ENCODE measurements at places on chromosomes 16 and 17.

DNA sequence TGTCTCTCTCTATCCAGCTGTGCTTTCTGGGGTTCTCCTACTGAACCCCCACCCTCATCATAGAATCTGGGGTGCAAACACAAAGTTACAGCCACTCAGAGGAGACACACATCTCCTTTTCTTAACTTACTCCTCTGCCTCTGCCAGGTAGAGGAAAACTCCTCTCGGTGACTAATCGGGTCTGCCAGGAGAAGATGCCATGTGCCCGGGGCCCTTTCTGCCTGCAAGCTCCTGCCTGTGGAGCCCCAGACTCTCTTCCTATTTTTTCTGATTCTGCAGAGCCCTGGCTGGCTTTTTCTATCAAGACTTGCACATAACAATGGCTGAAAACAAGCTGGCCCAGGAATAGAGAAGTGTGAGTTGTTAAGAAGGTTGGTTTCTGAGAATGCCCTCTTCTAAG lies 10.4 kb downstream of the SLC6A4 start:
- no peak for DNase-seq

DNA sequence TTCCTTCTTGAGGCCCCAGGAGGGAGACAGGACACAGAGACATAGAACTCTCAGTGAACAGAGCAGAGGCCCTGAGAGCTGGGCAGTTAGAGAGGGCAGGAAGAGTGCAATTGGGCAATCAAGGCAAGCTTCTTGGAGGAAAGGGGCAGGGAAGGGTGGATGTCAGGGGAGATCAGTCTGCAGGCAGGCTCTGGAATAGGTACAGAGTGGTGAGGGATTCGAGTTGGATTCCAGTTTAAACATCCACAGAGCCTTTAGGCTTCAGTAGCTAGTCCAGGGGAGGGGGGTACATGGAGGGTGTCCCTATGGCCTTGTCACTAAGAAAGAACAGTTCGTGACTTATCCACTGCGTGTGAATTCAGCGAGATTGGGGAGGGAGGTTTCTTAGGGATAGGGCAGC lies 2.0 kb downstream of the PYY start:
- DNase-seq = no peak

- DNase-seq = no peak
These were observed 5.8 kb downstream of the PRSS8 start for GRCh38 chr16:31129568-31130335.

DNA sequence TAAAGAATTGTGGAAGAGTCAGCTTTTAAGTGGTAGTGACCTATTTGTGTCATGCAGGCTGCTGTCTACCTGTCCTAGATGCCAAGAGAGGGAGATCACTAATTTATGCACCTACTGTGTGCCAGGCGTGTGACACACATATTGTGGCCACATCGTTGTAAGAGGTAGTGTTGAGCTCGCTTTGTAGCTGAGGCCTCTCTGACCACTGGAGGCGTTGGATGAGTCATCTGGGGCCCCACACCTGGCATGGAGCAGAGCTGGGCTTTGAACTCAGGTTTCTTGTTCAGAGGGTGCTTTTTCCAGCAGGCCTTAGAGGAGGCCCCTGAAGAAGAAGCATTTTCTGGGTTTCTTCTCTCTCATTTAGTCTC lies 52.3 kb upstream of the LGALS9 start:
- no peak for DNase-seq

DNA sequence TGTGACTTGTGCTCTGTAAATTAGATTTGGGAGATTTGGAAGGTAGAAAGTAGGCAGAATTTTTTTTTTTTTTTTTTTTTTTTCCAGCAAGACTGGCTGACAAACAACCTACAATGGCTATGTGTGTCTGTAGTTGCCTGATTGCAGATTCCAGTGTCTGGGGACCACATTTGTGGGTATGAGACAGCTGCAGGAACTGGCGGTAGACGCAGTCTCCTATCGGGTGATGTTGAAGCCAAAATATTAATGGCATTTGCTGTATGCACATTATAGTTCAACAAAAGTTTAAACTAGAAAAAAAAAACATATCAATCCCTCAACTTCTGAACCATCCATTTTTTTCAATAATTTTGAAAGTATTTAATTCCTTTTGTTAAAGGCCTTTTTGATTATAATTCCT lies 665.2 kb downstream of the TOX3 start:
- no peak for DNase-seq

DNA sequence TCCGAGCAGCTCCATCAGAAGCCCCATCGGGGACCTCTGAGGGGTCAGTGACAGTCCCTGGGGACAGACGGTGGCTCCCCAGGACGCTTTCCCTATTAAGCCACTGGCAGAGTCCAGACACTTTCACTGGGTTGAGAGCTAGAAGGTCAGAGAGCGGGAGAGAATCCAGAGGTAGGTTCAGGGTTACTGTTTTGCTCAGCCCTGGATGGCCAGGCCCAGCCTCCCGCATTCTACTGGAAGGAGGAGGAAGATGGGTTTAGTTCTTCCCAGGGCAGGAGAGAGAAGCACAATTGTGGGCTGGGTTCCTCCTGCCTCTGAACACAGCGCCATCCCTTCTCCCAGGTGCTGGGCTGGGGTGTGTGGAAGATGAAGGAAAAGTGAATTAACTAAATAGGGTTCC lies 452.8 kb downstream of the SLC39A11 start:
- DNase-seq = no peak

DNA sequence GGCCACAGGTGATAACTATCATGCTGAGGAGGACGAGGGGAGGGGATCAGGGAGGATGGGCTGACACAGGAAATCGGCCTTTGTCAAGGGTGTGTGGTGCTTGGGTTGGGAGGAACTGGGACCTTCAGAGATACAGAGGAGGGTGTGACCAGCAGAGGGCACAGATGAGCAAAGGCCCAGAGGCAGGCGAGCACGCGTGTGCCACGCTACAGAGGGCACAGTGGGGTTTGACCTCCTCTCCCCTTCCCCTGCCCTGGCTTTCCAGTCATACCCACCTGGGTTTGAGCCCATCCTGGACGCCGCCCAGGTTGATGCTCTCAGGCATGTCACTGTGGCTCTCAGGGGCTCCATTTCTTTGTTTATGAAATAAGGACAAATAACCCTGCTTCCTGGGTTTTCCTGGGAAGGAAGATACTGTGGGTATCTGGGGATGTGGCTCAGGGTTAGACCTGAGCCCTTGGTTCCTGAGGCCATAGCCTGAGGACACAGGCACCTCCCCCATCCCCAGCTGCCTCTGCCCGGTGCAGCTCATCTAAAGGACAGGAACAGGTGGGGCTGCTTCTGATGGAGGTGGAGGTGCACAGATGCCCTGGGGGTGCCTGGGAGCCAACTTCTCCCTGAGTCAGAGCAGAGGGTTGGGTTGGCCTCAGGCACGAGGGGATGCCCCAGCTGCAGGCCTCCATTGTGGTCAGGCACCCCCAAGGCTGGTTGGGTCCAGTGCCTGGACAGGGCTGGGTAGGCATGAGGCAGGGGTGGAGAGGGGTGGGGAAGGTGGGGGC lies 51.8 kb downstream of the BEAN1 start:
- DNase-seq = peak; percentile 87

GRCh38 chr16:21600031-21600773 lies 825 bp downstream of the METTL9 start:
- peak; percentile 22 for DNase-seq

GRCh38 chr16:79897453-79898146 lies 297.1 kb upstream of the MAF start:
- DNase-seq = no peak

- no peak for DNase-seq
These were observed 7.8 kb downstream of the DLX3 start for GRCh38 chr17:49987290-49987585.

DNA sequence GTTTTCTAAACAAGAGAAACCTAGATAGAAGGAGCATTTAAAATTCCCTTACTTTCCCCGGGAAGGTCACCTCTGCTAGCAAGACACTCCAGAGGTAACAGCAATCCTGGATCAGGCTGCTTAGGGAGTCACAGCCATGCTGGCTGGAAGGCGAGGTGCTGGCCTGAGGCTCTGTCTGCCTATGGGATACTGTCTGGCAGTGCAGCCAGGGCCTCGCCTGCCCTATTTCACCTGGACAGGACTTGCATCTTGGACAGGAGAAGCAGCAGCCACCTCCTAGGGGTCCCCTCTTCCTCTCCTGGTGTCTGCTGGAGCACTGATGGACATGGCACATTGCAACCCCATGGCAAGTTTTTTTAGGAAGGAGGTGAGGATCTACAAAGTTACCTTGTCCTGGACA lies 15.1 kb downstream of the FA2H start:
- DNase-seq = no peak

DNA sequence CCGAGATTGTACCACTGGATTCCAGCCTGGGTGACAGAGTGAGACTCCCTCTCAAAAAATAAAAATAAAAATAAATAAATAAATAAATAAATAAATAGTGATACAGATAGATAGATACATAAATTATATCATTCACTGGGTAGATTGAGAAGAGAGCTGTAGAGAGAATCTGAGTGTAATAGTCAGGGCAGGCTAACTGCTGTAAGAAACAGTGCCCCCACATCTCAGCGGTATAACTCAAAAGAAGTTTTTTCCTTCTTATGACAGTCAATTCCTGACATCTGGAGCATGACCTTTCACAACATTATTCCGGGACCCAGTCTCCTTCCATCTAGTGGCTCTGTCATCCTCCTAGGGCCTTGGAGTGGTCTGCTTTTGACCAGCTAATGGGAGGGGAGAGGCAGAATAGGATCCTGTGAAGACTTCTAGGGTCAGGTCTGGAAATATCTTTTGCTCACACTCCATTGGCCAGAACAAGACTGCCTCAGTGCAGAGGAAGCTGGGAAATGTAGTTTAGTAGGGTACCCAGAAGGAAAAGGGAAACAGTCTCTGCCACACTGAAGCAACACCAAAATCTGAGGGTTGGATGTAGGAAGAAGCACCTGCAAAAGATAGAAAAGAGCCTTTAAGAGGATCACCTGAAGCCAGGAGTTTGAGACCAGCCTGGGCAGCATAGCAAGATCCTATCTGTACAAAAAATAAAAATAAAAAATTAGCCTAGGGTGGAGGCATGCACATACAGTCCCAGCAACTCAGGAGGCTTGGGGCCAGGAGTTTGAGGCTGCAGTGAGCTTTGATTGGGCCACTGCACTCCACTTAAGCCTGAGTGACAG lies 3.0 kb upstream of the QPRT start:
- DNase-seq = no peak

GRCh38 chr17:351875-352420 lies 659 bp downstream of the RPH3AL start:
- DNase-seq = no peak

DNA sequence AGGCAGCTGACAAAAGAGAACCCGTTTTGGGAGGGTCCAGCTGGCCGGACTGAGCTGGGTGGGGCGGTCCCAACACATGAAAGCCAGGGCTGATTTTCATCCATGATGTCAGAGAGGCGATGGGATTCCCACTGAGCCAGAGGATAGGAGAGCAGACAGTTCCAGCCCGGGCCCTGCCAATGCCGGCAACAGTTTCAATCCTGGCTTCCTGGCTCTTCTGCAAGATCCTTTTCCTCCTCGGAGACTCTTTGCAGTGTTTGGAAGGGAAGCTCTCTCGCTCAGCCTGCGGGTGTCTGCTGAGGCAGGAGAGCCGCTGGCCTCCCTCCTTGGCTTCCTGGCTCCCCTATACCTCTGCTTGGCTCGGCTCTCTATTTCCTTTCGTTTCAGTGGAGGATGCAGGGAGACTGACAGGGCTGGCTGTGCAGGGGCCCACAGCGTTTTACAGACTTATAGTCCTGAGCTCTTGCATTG lies 145.5 kb upstream of the SOX9 start:
- DNase-seq = no peak

GRCh38 chr17:882827-883585 lies 96.6 kb downstream of the NXN start:
- DNase-seq = no peak

DNA sequence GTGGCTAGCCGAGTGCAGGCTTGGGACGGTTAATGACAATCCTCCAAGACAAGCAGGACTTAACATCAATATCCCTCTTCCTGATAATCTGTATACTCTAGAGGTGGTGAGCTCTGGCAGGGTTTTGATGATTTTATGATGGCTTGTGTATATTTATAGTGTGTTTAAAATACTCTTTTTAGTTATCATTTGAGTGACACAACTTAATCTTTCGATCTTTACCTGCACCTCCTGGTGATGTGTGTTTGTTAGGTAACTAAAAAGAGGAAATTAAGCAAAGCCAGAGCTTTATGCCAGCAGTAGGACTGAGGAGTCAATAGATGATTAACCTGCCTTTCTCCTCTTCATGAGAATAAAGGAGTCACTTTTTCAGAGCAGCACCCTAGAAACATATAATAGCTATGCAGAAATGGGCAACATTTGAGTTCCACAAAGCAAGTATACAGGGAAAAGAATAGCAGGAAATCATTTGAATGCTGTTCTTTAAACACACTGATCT lies 210.5 kb downstream of the IRX3 start:
- no peak for DNase-seq

DNA sequence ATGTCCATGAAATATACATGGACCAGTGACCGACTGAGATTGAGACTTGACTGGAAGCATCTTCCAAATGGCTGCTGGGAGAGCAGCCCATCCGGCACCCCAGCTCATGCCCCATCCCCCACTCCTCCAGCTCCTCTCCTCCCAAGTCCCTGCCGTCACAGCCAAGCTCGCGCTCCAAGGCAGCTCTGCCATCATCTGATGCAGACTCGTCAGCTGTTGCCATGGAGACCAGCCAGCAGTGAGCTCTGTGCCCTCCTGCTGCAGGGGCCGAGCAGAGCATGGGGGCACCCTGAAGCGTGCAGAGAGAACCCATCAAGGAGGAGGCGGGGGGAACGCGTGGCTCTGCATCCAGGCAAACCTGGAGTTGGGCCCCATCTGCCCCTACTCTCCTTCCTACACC lies 74.5 kb upstream of the TNRC6C start:
- no peak for DNase-seq

DNA sequence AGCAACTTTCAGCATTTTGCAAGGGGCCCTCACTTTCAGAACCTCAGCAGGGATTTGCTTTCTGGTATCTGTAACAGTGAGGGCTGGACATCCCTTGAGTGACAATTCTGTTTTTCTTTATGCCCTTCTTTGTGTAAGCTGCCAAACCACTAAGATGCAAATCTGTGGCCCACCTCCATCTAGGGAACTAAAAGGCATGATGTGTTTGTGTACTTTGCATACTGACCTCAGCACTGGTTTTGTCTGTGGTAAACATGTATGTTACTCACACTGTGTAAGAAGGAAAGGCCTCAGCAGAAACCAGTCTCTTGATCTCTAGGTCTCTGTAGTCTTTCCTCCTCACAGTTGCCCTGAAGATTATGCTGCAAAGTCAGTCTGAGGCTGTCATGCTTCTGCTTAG lies 396.6 kb upstream of the DYNLRB2 start:
- no peak for DNase-seq

- DNase-seq = no peak
These were observed 3.4 kb upstream of the PITPNM3 start for GRCh38 chr17:6559753-6560215.

DNA sequence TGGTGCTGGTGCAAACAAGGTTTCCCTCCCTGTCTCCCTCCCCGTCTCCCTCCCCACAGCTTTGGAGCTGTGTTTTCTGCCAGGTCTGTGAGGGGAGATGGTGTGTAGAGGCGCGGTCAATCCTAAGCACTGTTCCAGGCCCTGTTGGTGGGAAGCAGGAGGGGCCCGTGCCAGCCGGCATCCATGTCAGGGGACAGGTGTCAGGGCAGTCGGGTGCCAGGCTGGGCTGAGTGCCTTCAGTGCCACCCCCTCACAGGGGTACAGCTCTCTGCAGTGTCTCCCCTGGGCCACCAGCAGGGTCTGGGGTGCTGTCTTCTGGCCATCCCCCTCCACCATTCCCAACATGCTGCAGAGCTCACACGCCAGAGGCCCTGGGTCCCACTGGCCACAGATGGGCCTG lies 73.6 kb downstream of the KLHDC4 start:
- no peak for DNase-seq

- DNase-seq = no peak
These were observed 154.4 kb downstream of the ABCA8 start for GRCh38 chr17:68800751-68801150.

- DNase-seq = peak; percentile 42
These were observed 18.9 kb downstream of the XYLT1 start for GRCh38 chr16:17451843-17452242.

All from CD4-positive, alpha-beta T cell treated with Interleukin-6 at 100 ng/mL for 8 hours (primary cell).